ENCODE measurements at places on chromosomes 7 and 10. TPM values are rescaled to one million over a fixed set of nuclear protein-coding genes. Genes with fewer than 3 reads are reported as not detected.

DNA sequence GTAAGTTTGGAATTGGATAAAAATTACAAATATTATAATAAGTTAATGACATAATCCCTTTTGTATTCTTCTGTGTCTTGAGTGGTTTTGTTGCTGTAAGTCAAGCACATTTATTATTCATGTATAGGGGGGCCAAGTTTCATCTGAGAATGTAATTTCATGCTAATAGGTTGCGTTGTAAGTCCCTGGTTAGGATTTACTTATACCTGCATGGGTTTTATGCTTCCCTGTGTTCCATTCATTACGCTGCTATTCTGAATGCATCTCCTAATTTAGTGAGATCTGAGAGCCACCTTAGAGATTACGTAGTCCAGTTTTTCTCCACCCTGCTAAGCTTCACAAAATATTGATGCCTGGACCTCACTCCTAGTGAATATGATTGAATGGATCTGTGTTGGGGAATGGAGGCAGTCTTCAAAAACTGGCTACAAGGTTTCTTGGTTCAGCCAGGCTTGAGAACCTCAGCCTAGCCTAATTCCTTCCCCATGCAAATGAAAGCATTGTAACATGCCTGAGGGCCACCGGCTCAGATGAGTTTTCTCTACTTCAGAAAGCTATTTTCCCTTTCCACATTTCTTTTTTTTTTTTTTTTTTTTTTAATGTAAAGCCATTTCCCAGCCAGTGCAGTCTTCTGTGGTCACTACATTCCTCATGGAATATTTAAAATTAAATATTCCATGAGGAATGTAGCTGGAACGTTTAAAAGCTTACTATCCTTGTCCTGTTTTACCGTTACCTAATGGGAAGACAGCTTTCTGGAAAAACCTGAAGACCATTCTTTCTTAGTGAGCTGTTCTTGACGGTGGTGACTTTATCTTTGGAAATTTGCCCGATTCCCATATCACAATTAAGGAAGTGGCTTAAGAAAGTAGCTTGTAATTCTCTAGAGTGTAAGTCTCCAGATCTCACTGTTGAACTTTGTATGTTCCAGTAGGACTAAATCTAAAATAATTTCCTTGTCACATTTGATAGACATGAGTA, 16.0 kb downstream of the PAPSS2 start:
- no peaks in the 10 kb centered on the region for H3K36me3 ChIP-seq
- H3K4me3 ChIP-seq = no peak overlapping the region
- no peaks in the 10 kb centered on the region for H3K27me3 ChIP-seq
- DNase-seq = no peak
- H3K27ac ChIP-seq = no peak overlapping the region

GRCh38 chr7:151429560-151430331, 10.2 kb downstream of the CRYGN start:
- H3K36me3 ChIP-seq = no peaks in the 10 kb centered on the region
- H3K4me1 ChIP-seq = peaks cover 5% of the 10 kb centered on the region
- no peaks in the 10 kb centered on the region for H3K27me3 ChIP-seq
- peak; percentile 35 for DNase-seq
- peak overlapping the region; percentile 51 for H3K27ac ChIP-seq

The AGR3 gene
- 65.1 TPM for total RNA-seq

DNA sequence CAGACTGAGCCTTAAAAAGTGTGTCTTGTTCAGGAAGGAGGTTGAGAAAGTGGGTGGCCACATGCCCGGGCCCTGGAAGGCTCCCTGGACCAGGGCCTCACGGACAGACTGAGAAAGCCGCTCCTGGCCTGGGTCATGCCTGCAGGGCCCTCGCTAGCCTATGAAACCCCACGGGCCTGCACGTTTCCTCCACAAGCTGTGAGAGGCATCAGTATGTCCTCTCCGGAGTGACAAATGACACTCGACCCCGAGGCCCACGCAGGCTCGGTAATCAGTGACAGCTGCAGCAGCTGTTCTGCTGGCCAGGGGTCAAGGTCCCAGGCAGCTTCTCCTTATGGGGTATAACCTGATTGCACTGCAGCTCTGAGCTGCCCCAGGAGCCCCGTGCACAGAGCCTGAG, 47.6 kb downstream of the ASB13 start:
- H3K27ac ChIP-seq = no peak overlapping the region
- no peaks in the 10 kb centered on the region for H3K36me3 ChIP-seq
- no peak for DNase-seq

The RAPGEF5 gene
- total RNA-seq = 112 TPM

DNA sequence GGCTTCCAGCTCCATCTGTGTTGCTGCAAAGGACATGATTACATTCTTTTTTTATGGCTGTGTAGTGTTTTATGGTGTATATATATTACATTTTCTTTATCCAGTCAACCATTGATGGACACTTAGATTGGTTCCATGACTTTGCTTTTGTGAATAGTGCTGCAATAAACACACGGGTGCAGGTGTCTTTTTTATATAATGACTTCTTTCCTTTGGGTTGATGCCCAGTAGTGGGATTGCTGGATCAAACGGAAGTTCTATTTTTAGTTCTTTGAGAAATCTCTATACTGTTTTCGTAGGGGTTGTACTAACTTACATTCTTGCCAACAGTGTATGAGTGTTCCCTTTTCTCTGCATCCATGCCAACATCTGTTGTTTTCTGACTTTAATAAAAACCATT, 189.7 kb downstream of the ACTR3B start:
- H3K4me3 ChIP-seq = no peak overlapping the region
- no peak overlapping the region for H3K27ac ChIP-seq
- no peak for DNase-seq
- peaks cover 4% of the 10 kb centered on the region for H3K4me1 ChIP-seq

- H3K4me1 ChIP-seq = no peaks in the 10 kb centered on the region
- DNase-seq = no peak
- H3K27ac ChIP-seq = no peak overlapping the region
- no peaks in the 10 kb centered on the region for H3K36me3 ChIP-seq
These were observed 38.8 kb downstream of the SND1 start for GRCh38 chr7:127690806-127691205.

- no peak overlapping the region for H3K4me3 ChIP-seq
- H3K27ac ChIP-seq = no peak overlapping the region
- no peaks in the 10 kb centered on the region for H3K36me3 ChIP-seq
- no peak for DNase-seq
These were observed 99.2 kb upstream of the MALRD1 start for GRCh38 chr10:18949391-18949790.

The SPDYE9 gene
- not detected for total RNA-seq

GRCh38 chr7:157654350-157654749, 317.5 kb downstream of the DNAJB6 start:
- no peak overlapping the region for H3K4me3 ChIP-seq
- H3K27ac ChIP-seq = no peak overlapping the region
- DNase-seq = no peak
- no peaks in the 10 kb centered on the region for H3K27me3 ChIP-seq

The CDHR1 gene
- total RNA-seq = 107 TPM

The CUBN gene
- total RNA-seq = 1.5 TPM

DNA sequence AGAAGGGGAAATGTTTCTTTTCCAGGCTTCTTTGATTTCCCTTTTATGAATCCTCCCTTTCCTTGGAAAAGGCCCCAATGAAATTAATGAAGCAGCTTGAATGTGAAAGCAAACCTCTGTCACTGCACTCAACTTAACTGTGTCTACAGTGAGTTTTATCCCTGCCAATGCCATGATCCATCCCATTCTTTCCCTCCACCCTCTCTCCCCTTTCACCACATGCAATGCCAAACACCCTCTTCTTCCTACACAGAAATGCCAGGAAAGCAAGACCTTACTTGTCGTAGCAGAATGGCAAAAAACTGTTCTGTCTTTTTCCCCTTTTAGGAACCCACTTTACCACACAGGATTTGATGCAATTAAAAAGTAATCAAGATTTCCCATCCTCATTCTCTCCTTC, 47.3 kb upstream of the TRIL start:
- no peak overlapping the region for H3K4me3 ChIP-seq
- H3K27me3 ChIP-seq = no peaks in the 10 kb centered on the region
- H3K36me3 ChIP-seq = no peaks in the 10 kb centered on the region

GRCh38 chr7:94509264-94509886, at the start of gene CASD1:
Gene CASD1 (plus strand): TSS chr7:94509809. CDS start chr7:94510085, 276 bp downstream.
- H3K4me3 ChIP-seq = peak within 1 kb of the TSS; percentile 88
- H3K27ac ChIP-seq = peak within 1 kb of the TSS; percentile 95
- no peaks in the 10 kb centered on the region for H3K36me3 ChIP-seq

DNA sequence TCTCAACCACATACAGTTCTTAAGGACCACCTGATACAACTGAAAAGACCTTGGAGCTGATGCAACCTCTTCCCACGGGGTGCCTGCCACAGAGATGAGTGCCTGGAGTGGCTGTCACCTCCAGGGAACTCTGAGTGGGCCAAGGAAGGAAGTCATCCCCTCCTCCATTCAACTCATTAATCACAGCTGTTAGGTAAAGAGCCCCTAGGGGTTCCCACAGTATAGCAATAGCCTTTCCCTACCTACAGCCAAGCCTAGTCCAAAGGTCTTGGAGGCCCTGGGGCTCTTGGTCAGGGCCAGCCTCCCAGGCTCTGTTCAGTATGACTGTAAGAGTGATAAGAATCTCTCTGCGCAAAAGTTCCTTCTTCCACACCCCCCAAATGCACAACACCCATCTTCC, 70.4 kb upstream of the NFE2L3 start:
- no peak overlapping the region for H3K27ac ChIP-seq
- H3K36me3 ChIP-seq = no peaks in the 10 kb centered on the region
- H3K27me3 ChIP-seq = peaks cover 46% of the 10 kb centered on the region
- H3K4me3 ChIP-seq = no peak overlapping the region
- DNase-seq = peak; percentile 38

The ELFN1 gene
- not detected for total RNA-seq

The RSPH10B2 gene
- total RNA-seq = not detected

GRCh38 chr10:43260117-43260761, 6.6 kb downstream of the RASGEF1A start:
- no peak for DNase-seq
- H3K27ac ChIP-seq = no peak overlapping the region
- no peaks in the 10 kb centered on the region for H3K36me3 ChIP-seq
- H3K27me3 ChIP-seq = peaks cover 30% of the 10 kb centered on the region
- no peak overlapping the region for H3K4me3 ChIP-seq
- no peaks in the 10 kb centered on the region for H3K4me1 ChIP-seq

DNA sequence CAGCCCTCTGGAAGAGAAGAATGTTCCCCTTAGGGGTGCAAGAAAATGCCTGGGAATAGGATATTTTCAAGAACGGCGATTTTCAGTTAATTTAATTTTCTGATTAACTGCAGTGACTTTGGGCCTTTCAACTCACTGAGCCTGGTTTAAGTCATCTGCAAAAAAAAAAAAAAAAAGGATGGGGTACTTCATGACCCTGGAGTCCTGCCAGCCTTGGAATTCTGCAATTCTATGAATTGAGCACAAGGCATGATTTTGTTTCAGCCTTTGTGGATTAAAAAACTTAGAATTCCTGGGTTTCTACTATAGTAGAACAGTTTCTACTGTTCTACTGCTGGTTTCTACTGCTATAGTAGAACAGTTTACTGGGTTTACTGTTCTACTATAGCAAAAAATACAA, 58.3 kb upstream of the CALD1 start:
- H3K27me3 ChIP-seq = no peaks in the 10 kb centered on the region
- no peak overlapping the region for H3K4me3 ChIP-seq
- no peak for DNase-seq
- H3K27ac ChIP-seq = peak overlapping the region; percentile 79
- H3K4me1 ChIP-seq = peaks cover 3% of the 10 kb centered on the region
- no peaks in the 10 kb centered on the region for H3K36me3 ChIP-seq

The PPP1R3A gene
- total RNA-seq = not detected

DNA sequence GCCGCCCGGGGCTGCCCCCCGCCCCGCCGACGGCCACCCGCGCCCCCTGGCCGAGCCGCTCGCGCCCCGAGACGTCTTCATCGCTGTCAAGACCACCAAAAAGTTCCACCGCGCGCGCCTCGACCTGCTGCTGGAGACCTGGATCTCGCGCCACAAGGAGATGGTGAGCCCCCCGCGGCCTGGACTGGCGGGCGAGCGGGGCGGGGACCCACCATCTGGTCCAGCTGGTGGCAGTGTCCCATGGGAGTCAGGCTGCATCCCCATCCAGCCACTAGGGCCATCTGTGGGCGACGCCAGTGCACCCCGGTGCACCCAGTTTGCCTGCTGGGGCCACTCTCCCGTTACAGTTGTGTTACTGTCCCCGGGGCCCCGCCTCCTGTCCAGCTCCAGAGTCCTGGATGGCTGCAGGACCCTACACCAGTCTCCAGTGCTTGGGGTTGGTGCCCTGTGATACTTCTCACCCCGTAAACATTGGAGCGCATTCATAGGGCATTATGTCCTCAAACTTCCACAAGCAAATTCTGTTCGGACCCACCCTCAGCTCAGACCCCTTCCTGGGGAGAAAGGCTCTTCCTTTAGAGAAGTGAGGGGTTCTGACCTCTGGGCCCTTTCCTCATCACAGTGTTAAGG, 672 bp downstream of the LFNG start:
- peak overlapping the region; percentile 65 for H3K4me3 ChIP-seq
- no peaks in the 10 kb centered on the region for H3K36me3 ChIP-seq
- peak overlapping the region; percentile 93 for H3K27ac ChIP-seq
- H3K27me3 ChIP-seq = peaks cover 15% of the 10 kb centered on the region

The GJD4 gene
- total RNA-seq = not detected
